CD8-positive, alpha-beta T cell (primary cell): ENCODE measurements at places on chromosomes 5 and 9.
A peak's percentile ranks its signal among the peaks of the same experiment; 100 is the strongest.

- no peak for DNase-seq
Observed at GRCh38 chr5:167355346-167355745, 936.1 kb upstream of the WWC1 start.

DNA sequence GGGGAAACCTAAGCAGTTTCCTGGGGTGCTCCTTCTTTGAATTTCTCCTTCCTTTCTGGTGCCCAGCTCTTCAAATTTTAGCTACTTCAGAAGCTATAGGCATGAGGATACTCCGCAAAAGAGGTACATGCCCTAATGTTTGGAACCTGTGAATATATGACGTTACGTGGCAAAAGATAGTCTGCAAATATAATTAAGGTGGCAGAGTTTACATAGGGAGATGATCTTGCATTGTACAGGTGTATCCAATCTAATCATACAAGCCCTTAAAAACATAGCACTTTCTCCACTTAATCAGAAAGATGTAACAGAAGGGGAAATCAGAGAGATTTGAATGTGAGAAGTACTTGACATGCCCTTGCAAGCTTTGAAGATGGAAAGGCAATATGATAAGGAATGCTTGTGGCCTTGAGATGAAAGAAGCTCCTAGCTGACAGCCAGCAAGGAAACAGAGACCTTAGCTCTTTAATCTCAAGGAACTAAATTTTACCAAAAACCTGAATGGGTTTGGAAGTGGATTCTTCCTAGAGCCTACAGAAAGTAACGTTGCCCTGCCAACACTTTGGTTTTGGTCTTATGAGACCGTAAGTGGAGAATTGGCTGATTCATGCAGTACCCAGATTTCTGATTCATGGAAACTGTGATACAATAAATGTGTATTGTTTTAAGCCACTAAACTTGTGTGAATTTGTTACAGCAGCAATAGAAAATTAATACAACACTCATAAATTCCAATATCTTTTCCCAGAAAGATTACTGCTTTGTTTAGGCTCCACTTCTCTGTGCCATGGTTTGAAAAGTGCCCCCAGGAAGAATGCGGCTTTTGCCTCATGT is 268.4 kb downstream of the FAM170A start:
- no peak for DNase-seq

GRCh38 chr9:136804509-136805206 is 3.1 kb upstream of the RABL6 start:
- no peak for DNase-seq

DNA sequence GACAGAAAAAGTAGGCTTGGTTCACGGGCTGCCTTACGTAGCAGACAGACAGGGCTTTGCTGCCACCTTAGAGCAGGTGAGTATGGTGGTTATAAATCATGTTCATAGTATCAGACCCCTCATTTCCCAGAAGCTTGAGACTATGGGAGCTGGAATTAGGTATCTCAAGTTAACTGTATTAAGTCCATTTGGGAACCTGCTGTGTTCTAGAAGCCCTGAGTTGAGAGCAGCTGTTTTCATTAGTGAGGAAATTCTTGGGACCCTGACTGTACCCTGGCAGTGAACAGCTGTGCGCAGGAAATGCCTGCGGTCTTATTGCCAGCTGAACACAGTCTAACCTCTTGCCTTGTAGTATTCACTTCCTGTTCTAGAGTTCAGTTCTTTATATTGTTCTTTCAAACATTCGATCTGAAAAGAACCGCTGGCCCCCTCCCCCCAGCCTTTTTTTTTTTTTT is 29.8 kb downstream of the UGCG start:
- peak; percentile 31 for DNase-seq

- DNase-seq: peak; percentile 20
Observed at GRCh38 chr5:87020099-87020934, 247.4 kb upstream of the RASA1 start.

- no peak for DNase-seq
Observed at GRCh38 chr5:115735108-115735998, 81.1 kb downstream of the CDO1 start.

DNA sequence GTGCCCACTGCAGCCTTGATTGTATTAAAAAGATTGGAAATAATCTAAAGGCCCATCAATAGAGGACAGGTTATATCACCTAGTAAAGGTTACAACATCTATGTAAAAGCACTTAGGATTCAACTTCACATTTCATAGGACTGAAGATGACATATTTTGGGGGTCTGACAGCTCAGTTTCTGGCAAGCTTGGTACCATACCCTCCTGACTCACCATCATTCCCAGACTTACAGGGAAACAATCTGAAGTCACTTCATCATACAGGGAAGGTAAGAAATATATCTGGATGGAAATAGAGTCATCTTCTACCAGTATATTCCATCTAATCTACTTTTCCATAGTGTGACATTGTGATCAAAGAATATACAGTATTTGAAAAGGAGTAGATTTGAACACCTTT is 28.8 kb upstream of the DAB2 start:
- DNase-seq: no peak

GRCh38 chr5:159511570-159511969 is 181.3 kb upstream of the IL12B start:
- DNase-seq: no peak

DNA sequence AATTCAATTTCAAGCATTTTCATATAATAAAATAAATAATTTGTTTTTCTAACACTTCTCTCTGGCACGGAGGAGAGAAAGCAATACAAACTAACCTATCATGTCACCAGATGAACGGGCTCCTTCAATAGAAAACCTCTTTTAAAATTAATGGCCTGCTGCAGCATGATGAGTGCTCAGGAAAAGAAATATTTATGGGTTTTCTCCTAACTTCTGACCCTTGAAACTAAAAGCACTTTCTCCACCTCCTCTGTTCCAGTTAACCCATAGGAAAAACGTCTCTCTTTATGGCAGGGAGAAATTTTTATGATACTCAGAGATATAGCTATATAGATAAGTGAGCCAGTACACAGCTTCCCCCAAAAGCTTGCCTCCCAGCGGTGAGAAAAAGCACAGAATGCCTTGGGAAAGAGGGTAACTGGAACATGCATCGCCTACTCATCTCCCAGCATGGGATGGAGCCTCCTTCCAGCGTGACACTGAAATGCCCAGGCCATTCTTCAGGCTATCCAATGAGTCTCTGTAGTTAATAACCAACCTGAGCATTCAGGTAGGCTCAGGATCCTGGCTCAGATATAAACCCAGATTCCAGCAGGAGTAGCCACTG is 963.0 kb upstream of the DMAC1 start:
- no peak for DNase-seq
